ENCODE measurements at places on chromosomes 6 and 20.

- DNase-seq, result no peak
These were observed 185.9 kb downstream of the UST start for GRCh38 chr6:148932731-148933130.

DNA sequence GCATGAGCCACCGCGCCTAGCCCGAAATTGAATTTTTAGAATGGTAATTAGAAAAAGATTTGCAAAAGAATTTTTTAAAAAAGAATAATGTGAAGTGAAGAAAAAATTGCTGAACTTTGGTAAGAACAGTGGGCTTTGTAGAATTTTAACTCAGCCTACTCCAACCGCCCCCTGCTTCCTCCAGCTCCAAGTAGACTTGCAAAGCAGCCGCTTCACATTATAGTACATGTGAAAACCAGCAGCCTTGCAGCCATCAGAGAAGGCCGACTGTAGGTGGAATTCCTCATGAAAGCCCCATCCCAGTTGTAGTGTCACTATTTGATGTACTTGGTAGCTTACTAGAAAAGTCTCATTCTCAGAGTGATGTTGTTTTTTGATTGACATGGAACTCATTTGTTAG is 835.6 kb downstream of the TBC1D32 start:
- DNase-seq, result no peak

GRCh38 chr6:72363844-72364740 is 257.8 kb upstream of the KCNQ5 start:
- DNase-seq, result no peak

- no peak for DNase-seq
These were observed 411.9 kb upstream of the SASH1 start for GRCh38 chr6:147930745-147931144.

GRCh38 chr6:170253226-170253909 is 37.5 kb downstream of the DLL1 start:
- no peak for DNase-seq

DNA sequence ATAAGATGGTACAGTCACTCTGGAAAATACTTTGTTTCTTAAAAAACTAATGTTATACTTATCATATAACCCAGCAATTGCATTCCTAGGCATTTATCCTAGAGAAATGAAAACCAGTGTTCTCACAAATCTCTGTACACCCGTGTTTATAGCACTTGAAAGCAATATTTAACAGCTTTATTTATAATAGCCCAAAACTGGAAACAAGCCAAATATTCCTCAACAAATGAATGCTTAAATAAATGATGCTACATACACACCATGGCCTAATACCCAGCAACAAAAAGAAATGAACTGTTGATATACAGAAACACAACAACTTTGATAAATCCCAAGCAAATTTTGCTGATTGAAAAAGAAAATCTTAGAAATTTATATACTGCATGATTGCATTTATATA is 51.3 kb downstream of the GFRA4 start:
- DNase-seq, result no peak

DNA sequence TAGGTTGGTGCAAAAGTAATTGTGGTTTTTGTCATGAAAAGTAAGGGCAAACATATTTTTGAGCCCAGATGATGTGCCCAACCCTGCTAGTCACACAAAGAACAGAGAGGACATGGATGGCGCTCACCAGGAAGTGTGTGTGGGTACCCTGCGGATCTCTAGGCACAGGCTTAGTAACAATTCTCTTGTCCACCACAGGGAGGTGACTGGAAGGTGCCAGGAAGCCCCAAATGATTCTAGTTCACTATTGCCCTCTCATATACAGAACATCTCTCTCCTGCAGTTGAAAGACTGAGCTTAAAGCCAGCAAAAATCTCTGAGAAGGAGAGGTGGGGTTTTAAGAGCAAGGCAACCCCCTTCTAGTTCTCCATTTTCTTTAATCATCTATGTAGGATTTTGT is 272.1 kb upstream of the TAB2 start:
- DNase-seq, result peak; percentile 43

DNA sequence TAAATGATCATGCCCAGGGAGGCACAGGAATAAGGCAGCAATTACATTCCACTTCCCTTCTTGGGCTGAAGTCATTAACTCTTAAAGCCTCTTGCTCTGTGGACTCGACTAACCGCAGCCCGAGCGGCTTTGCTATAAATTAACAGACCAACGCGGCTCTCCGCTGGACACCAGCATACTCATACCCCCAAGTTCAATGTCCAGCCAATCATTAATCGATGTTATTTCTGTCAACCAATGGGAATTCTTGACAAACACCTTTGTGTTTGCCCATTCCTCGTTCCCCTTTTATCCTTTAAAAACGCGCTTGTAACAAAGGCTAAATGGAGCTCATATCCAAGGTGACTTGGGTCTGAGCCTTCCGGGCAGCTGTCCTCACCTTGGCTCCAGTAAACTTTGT is 183.1 kb upstream of the RALGAPA2 start:
- no peak for DNase-seq

GRCh38 chr6:54813892-54814291 is 32.7 kb upstream of the FAM83B start:
- no peak for DNase-seq

DNA sequence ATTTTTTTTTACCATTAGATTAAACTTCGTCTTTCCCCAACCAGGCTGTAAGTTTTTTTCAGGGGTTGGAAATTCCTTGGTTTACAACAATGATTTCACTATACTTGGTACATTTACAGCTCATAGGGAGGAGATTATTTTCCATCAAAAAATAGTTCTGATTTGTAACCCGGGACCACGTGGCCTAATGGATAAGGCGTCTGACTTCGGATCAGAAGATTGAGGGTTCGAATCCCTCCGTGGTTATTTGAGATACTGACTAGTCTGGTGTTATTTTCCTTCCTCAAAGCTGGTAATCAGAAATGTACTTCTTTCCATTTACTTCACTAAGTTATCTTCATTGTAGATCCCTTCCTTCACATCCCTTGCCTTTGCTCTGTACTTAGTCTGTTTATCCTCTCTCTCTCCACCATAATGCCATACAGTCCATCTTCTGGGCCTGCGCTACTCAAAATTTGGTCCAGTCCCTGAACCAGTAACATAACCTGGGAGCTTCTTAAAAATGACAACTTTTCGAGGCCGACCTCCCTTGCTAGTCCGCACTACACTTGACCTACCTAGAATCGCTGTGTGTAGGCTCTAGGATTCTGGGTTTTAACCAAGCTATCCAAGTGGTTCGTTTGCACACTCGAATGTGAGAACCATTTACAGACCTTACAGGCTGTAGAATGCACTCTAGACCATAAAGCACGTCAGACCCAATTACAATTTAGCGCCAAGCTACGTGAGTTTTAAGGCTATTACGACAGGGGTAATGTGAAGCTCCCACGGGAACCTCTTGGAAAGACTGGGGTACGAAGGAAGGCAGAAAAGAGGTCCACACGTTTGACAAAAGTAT is 42.1 kb upstream of the BTN3A2 start:
- peak; percentile 84 for DNase-seq

GRCh38 chr6:12369355-12369754 is 79.2 kb downstream of the EDN1 start:
- no peak for DNase-seq

- no peak for DNase-seq
These were observed 553.9 kb downstream of the PTPRT start for GRCh38 chr20:42635699-42636411.

- DNase-seq, result no peak
These were observed 1005.5 kb upstream of the CITED2 start for GRCh38 chr6:140379919-140380318.

GRCh38 chr6:107646176-107646575 is 156.3 kb downstream of the SOBP start:
- DNase-seq, result no peak

DNA sequence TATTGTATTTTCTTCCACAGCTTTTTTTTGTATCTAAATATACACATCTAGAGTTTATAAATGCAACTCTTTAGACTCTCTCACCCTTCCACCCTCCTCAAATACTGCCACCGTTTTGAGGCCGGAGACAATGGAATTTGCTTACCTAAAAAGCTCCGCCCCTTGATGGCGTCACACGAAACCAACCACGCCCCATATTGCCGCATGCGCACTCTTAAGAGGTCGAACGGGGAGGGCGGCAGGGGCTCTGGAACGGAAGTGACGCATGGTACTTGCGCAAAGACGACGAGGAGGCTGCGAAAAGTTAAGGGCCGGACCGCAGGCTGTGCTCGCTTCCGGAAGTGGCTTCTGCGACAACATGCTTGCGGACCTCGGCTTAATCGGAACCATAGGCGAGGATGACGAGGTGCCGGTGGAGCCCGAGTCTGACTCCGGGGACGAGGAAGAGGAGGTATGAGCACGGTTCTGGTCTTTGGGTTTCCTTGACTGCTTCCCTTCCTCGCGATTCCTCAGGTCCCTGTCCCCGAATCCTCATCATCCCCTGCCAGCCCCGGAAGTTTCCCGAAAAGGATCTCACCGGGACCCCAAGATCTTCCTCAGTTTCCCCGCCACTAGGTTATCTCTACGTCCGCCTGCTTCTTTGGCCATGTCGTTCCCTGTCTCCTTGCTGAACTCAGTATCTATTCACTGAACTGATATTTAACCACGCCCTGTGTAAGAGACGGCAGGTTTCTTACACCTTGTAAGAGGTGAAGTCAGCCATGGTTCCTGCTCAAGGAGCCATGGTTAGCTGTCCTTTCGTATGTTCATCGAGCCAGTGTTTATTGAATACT is at the start of gene DDX27:
Gene DDX27, plus strand, starts transcription at position 326 of the 833 bp plus-strand sequence. Its CDS starts 33 bp downstream, at position 359.
- peak; percentile 97 for DNase-seq

GRCh38 chr20:58436868-58437645 is 48.0 kb downstream of the VAPB start:
- DNase-seq, result peak; percentile 1

GRCh38 chr6:43699564-43700186 is 12.1 kb upstream of the MRPS18A start:
- no peak for DNase-seq

DNA sequence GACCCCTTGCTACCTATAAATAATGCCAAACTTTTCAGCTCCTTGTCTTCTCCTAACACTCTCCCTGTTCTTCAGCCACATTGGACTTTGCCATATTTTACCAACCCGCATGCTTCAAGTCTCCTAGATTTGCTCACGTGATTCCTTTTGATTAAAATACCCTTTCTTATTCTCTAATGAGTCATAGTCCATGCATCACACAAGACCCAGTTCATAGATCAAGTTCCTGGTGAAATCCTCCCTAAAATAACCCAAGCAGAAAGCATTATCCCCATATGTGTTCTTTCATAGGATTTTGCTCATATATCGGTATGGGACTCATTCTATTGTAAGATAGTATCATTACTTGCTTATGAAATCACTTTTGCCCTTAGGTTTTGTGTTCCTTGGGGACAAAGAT is 108.9 kb upstream of the STXBP5 start:
- no peak for DNase-seq

GRCh38 chr6:45504947-45505346 is 127.2 kb upstream of the SUPT3H start:
- DNase-seq, result no peak

DNA sequence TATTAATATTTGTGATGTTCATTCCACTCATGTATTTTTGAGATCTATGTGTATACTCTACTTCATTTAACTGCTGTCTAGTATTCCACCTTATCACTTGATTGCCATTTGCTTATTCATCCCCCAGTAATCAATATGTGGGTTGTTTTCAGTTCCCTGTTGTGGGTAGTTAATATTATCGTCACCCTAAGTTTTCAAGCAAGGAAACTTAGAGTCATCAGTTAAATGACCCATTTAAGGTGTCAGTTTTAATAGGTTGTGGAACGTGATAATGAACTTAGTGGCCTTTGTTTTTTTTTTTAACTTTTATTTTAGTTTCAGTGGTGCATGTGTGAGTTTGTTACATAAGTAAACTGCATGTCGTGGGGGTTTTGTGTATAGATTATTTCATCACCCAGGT is 90.3 kb downstream of the SLC24A3 start:
- no peak for DNase-seq

GRCh38 chr6:119620846-119621555 is 271.4 kb upstream of the MAN1A1 start:
- DNase-seq, result no peak

DNA sequence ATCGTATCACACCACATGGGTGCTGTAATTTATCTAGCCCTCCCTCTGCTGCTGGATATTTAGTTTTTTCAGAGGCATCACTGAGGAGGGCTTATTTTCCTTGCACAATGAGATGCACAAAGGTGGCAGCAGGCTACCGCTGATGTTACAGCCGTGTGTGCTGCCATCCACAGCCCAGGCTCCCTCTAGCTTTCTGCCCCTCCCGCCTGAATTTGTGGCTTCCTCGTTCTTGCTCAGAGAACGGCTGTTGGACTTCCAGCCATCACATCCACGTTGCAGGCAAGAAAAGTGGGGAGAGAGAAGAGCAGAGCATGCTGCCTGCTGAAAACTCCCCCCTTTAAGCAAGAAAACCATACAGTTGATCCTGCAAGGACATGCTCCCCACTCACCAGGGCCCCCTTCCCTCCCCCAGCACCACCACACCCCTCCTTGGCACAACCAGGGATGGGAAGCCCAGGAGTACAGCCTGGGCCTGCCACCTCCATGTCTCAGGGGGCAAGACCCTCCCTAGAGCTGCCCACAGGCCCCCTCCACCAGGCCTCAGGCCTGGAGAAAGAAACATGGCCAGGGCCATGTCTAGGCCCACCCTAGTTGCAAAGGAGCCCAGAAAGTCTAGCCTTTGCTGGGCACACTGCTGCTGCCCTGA is 102.6 kb downstream of the MRPL14 start:
- no peak for DNase-seq

DNA sequence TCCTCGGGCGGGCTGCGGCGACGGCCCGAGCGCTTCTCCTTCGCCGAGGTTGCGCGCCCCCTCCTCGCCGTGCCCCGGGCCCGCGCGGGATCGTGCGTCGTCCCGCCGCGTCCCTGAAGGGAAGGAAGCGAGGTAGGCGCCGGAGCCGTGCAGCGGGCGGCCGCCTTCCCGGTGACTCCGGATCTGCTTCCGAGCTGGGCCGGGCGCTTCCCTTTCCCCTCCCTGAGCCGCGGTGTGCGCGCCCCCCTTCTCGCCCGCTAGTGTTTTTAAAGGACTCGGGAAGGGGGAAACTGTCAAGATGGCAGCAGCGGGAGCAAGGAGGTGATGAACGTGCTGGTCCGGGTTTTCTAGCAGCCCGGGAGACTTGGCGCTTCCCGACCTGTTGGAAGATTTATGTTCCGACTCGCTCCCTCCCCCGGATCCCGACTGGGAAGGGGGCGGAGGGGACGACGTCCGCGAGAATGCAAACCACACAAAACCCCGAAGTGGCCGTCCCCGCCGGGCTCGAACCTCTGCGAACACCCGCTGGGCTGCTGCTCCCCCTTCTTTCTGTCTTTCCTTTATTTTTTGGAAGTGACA is 744 bp upstream of the FOXO3 start:
- no peak for DNase-seq

GRCh38 chr6:112478036-112478435 is 130.9 kb downstream of the RFPL4B start:
- no peak for DNase-seq

GRCh38 chr6:124684621-124685020 is 277.6 kb upstream of the RNF217 start:
- DNase-seq, result no peak

DNA sequence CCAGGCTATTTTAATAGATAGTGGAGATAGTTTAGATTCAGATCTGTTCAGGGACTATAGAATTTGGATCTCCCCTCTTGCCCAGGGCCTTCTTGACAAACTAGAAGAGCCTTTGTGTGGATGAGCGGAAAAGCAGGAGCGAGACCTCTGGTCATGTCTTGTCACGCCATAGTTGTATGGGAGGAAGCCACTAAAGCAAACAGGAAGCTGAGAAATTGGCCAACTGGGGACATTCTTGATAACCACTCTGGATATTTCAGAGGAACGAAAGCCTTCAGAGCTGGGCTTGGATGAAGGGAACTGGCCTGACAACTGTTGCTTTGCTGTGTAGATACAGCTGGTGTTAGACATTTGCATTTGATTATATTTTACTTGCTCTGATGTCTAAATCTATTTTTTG is 54.1 kb upstream of the EXOC2 start:
- no peak for DNase-seq

GRCh38 chr6:113625850-113626249 is 231.3 kb upstream of the MARCKS start:
- DNase-seq, result no peak
